Natural killer cell (primary cell): ENCODE measurements at places on chromosomes 7 and 10.

- H3K27ac ChIP-seq, result no peak overlapping the region
- no peak for DNase-seq
- H3K27me3 ChIP-seq, result no peaks in the 10 kb centered on the region
- no peaks in the 10 kb centered on the region for H3K4me1 ChIP-seq
- H3K4me3 ChIP-seq, result no peak overlapping the region
These were observed 109.5 kb downstream of the GFRA1 start for GRCh38 chr10:116163333-116164131.

DNA sequence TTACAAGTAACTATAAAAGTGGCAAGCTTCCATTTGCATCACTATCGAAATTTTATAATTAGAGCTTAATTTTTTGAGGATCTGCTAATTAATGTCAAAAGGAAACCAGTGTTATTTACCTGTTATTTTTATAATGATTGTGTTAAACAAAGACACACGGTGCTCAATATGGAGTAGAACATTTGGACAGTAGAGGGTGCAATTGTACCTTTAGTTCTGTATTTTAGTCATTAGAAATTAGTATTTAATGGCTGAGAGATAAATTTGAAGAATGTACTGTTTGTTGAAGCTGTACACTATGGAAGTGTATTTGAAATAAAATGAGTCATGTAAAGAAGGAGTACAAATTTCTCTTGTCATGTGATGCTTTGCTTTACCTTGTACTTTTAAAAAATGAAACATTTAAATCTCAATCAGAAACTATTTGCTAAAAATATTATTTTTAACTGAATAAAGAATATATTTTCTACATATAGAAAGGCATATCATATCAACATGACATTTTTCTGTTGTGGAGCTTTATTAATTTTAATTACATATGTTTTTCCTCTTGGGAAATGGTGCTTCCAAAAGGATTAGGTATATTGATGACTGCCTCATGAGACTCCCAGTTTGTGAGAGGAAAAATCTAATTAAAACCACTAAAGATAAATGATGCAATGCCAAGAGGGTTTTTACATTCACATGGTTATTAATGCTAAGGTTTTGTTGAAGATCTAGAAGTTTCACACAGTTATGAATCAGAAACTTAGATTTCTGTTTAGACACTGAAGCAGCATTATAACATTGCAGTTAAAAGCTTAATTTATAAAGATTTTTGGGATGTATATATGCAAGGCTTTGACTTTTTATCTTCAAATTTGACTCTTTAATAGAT lies 10.4 kb upstream of the PRKG1 start:
- peak; percentile 19 for DNase-seq
- no peaks in the 10 kb centered on the region for H3K4me1 ChIP-seq
- no peaks in the 10 kb centered on the region for H3K36me3 ChIP-seq
- no peak overlapping the region for H3K27ac ChIP-seq

DNA sequence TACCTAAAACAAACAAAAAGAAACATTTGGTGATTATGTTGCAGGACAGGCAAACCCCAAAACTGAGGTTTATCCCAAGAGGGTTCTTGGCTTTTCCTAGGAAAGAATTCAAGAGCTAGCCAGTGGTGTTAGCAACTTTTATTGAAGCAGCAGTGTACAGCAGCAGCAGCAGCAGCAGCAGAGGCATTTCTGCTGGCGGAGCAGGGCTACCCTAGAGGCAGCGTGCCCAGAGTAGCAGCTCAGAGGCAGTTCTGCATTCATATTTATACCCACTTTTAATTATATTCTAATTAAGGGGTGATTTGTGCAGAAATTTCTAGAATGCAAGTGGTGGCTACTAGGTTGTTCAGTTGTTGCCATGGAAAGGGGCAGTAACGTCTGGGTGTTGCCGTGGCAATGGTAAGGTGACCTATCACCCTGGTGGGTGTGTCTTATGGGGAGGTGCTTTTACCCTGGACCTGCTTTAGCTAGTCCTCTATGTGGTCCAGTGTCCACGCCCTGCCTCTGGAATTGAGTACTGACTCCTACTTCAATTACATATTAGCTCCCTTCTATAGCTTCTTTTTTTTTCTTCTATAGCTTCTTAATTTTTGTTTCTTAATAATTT lies 53.9 kb downstream of the VCL start:
- no peaks in the 10 kb centered on the region for H3K4me1 ChIP-seq
- no peak for DNase-seq
- H3K27me3 ChIP-seq, result no peaks in the 10 kb centered on the region
- H3K36me3 ChIP-seq, result no peaks in the 10 kb centered on the region
- H3K27ac ChIP-seq, result no peak overlapping the region

- no peaks in the 10 kb centered on the region for H3K27me3 ChIP-seq
- peaks cover 12% of the 10 kb centered on the region for H3K4me1 ChIP-seq
- no peak overlapping the region for H3K4me3 ChIP-seq
- H3K27ac ChIP-seq, result peak overlapping the region; percentile 4
- no peaks in the 10 kb centered on the region for H3K36me3 ChIP-seq
- no peak for DNase-seq
These were observed 864 bp downstream of the PSTK start for GRCh38 chr10:122981066-122981464.

- no peak for DNase-seq
- no peak overlapping the region for H3K4me3 ChIP-seq
- H3K36me3 ChIP-seq, result no peaks in the 10 kb centered on the region
- no peaks in the 10 kb centered on the region for H3K4me1 ChIP-seq
- no peaks in the 10 kb centered on the region for H3K27me3 ChIP-seq
- no peak overlapping the region for H3K27ac ChIP-seq
These were observed 16.3 kb downstream of the TPST1 start for GRCh38 chr7:66221442-66221841.

- H3K27ac ChIP-seq, result no peak overlapping the region
- no peaks in the 10 kb centered on the region for H3K4me1 ChIP-seq
- no peaks in the 10 kb centered on the region for H3K27me3 ChIP-seq
- no peak for DNase-seq
- no peak overlapping the region for H3K4me3 ChIP-seq
These were observed 586.0 kb downstream of the CALN1 start for GRCh38 chr7:71826141-71826540.

GRCh38 chr7:78014401-78014800 lies 215.8 kb downstream of the PHTF2 start:
- no peak for DNase-seq
- no peak overlapping the region for H3K4me3 ChIP-seq
- H3K27ac ChIP-seq, result no peak overlapping the region
- no peaks in the 10 kb centered on the region for H3K36me3 ChIP-seq
- no peaks in the 10 kb centered on the region for H3K27me3 ChIP-seq

GRCh38 chr10:132336919-132337407 lies 5.0 kb downstream of the LRRC27 start:
- DNase-seq, result peak; percentile 51
- H3K27ac ChIP-seq, result peak overlapping the region; percentile 68
- H3K36me3 ChIP-seq, result peaks cover 2% of the 10 kb centered on the region
- H3K4me1 ChIP-seq, result peaks cover 32% of the 10 kb centered on the region

- no peak overlapping the region for H3K27ac ChIP-seq
- no peak for DNase-seq
- H3K4me1 ChIP-seq, result no peaks in the 10 kb centered on the region
- H3K36me3 ChIP-seq, result no peaks in the 10 kb centered on the region
These were observed 3.3 kb upstream of the NPTX2 start for GRCh38 chr7:98613601-98614425.

DNA sequence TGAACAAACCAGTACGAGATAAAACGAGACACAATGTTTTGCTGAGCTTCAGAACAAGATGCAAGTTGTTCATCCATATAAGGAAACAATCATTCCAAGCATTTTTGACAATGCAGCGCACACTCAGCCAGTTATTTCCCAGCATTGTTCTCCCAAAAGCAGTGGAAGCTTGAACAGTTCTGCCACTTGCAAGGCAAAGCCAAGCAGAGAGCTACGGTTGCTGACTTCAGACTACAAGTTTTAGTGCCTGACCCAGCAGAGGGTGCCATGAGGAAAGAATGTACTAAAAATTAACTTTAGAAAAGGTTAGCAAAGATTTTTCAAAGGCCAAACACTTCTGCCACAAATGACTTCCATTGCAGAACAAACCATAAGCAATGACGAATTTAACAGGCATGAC lies 152.5 kb downstream of the SLC25A13 start:
- H3K4me1 ChIP-seq, result no peaks in the 10 kb centered on the region
- no peaks in the 10 kb centered on the region for H3K27me3 ChIP-seq
- H3K27ac ChIP-seq, result no peak overlapping the region
- no peak for DNase-seq

GRCh38 chr7:6167004-6167551 lies 105.3 kb downstream of the CYTH3 start:
- peaks cover 8% of the 10 kb centered on the region for H3K4me1 ChIP-seq
- DNase-seq, result no peak
- H3K27ac ChIP-seq, result no peak overlapping the region
- no peak overlapping the region for H3K4me3 ChIP-seq
- peaks cover 23% of the 10 kb centered on the region for H3K36me3 ChIP-seq

DNA sequence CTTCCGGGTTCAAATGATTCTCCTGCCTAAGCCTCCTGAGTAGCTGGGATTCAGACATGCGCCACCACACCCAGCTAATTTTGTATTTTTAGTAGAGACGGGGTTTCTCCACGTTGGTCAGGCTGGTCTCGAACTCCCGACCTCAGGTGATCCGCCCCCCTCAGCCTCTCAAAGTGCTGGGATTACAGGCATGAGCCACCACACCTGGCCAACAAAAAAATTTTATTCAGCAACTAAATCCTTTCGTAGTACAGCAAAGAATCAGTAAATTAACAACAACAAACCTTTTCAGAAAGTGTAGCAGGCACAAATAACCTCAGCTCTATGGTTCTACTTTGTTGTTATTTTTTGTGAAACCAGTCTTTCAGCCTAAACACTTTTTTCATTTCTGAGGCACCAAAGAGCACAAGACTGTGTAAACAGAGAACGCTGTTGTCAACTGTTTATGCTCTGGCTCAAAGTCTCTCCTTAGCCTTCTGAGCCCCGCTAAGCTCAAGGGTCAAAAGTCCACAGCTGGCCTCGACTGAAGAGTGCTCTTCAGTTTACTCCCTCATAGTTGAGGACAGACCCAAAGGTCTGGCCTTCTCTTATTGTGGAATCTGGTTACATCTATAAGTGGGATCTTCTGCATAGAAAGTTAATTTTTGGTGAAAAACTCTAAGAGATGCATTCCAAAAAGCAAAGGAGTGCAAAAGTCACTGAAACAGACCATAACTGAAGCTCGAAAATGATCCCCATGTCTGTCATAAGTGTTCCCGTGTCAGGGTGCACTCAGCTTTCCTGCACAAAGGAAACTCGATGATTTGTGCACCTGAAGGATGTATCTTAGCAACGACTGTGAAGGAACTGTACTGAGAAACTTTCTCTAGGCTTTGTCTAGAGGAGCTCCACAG lies 24.6 kb upstream of the DDX50 start:
- no peak overlapping the region for H3K27ac ChIP-seq
- no peaks in the 10 kb centered on the region for H3K36me3 ChIP-seq
- no peaks in the 10 kb centered on the region for H3K27me3 ChIP-seq
- DNase-seq, result no peak
